GM03348 (cell line): ENCODE measurements at places on chromosomes 1 and 21.

DNA sequence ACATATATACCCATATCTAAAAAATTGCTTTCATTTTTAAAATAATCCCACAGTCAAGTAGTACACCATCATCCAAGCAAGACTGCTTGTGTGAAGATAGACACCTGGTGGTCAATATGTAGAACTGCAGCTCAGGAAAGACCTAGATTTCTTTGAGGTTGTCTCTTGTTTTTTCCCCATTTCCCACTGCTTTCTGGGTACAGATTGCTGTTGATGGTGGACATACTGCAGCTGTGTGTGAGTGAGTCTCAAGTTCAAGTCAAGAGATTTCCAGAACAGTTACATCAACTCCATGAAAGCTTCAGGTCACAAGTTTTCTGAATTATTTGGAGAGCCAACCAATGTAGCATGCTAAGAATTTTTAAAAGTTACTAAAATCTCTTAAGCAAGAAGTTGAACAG lies 306.4 kb downstream of the DUSP10 start:
- peak; percentile 66 for DNase-seq

GRCh38 chr1:184427722-184428121 lies 40.9 kb downstream of the C1orf21 start:
- DNase-seq, result no peak

GRCh38 chr1:43557744-43558245 lies 27.1 kb downstream of the PTPRF start:
- peak; percentile 64 for DNase-seq

DNA sequence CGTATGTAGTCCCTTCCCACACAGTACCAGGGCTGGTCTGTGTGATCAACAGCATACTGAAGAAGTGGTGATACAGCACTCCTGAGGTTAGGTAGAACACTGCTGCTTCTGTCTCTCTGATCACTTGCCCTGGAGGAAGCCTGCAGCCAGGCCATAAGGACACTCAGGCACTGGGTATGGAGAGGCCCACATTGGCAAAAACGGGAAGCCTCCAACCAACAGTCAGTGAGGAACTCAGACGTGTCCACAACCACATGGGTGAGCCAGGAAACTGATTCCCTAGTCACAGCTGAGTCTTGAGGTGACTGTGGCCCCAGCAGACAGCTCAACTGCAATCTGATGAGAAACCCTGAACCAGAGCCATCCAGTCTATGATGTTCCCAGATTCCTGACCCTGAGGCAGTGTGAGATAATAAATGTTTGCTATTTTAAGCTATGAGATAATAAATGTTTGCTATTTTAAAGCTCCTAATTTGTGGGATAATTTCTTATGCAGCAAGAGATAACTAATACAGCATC lies 62.5 kb downstream of the COQ8A start:
- DNase-seq, result no peak

- DNase-seq, result no peak
These were observed 767.0 kb downstream of the MRPL39 start for GRCh38 chr21:24840287-24840686.

GRCh38 chr1:176949033-176949662 lies 215.4 kb downstream of the ASTN1 start:
- DNase-seq, result peak; percentile 47

DNA sequence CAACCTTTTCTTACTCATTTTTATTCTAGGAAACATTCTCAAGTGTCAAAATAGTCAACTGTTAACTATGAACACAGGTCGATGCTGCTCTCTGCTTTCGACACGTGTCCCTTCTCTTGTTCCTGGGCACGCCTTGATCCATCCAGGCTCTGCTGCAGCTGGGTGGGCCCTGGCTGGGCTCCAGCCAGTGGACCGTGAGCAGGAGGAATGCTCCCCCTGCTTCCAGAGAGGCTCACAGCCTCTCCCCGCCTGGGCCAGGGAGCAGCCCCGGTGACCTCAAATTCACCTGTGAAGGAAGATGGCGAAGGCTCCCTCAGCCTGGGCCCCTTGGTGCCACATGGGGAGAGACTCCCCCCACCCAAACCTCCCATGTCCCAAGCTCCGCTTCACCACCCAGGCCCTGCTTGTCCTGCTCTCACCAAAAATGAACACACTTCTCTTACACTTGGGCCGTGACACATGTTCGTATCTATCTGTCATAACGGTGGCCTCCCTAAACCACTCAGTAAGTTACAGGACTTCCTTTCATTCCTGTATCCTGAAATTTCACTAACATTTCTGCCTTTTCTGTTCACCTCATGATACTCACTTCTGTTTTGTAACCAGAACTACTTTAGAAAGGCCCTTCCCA lies 24.6 kb upstream of the ADARB1 start:
- DNase-seq, result no peak

GRCh38 chr21:42586406-42586805 lies 67.0 kb upstream of the PDE9A start:
- DNase-seq, result no peak

GRCh38 chr21:35053356-35054096 lies 4.4 kb upstream of the RUNX1 start:
- DNase-seq, result no peak

DNA sequence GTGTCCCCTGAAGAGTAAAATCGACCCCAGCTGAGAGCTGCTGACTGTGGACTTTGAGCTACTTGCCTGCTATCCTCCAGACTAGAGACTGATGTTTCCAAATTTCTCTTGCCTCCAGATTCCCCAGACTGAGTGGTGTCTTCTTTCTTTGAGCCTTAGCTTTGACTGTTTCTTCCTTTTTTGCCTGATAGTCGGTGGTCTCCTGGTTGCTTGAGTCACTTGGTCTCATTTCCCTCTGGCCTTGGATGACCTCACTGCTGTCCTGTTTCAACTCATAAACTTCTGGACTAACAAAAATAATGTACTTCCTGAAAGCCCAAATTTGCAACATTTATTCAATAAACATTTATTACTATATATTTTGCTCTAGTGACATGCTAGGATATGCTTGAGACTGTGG lies 52.9 kb upstream of the DIPK1A start:
- no peak for DNase-seq

- peak; percentile 68 for DNase-seq
These were observed 92.1 kb downstream of the SPSB1 start for GRCh38 chr1:9384751-9385245.

- no peak for DNase-seq
These were observed 13.4 kb upstream of the PKP1 start for GRCh38 chr1:201269900-201270410.

DNA sequence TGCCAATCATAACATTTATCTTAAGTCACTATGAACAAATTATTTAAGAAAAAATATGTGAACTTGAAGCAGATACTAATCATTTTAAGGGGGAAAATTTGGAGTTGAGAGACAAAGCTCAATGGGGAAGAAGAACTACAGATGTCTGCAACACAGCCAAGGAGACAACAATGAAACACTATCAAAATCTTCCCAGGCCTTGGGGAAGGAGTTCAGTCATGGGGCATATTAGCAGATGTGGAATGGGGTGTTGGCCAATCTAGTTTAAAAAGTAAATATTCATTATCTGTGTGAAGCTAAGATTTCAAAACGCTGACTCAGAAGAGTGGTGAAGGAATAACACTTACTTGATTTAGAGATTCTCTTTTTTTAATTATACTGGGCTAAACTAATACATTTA lies 671.6 kb upstream of the ZP4 start:
- DNase-seq, result no peak

GRCh38 chr21:45505416-45506021 lies 36.7 kb downstream of the SLC19A1 start:
- no peak for DNase-seq

DNA sequence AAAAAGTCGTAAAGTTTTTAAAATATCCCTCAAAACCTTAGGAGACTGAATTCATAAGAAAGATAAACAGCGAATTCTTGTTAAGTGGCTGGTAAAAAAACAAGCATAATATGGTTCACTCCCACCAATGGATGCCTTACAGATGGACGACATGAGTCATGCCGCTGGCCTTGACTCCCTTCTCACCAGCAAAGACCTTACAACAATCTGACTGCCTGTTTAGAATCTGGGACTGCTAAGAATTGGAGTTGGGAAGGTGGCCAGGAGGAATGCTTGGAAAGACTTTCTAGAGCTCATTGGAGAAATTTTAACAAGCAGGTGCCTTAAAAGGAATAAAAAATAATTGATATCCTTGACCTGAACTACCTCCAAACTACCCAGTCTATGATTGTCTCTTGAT lies 206.9 kb upstream of the FMN2 start:
- DNase-seq, result no peak

- no peak for DNase-seq
These were observed 158.4 kb upstream of the CD34 start for GRCh38 chr1:208069317-208069716.

GRCh38 chr21:46116776-46117585 lies 19.1 kb downstream of the COL6A2 start:
- DNase-seq, result no peak

- no peak for DNase-seq
These were observed 70.6 kb upstream of the NFIA start for GRCh38 chr1:61011561-61012263.
